ENCODE measurements at places on chromosomes 2 and 18.
A peak's percentile ranks its signal among the peaks of the same experiment; 100 is the strongest.

- peak; percentile 74 for DNase-seq
Measured at GRCh38 chr2:205714058-205714776, 31.9 kb downstream of the NRP2 start.

DNA sequence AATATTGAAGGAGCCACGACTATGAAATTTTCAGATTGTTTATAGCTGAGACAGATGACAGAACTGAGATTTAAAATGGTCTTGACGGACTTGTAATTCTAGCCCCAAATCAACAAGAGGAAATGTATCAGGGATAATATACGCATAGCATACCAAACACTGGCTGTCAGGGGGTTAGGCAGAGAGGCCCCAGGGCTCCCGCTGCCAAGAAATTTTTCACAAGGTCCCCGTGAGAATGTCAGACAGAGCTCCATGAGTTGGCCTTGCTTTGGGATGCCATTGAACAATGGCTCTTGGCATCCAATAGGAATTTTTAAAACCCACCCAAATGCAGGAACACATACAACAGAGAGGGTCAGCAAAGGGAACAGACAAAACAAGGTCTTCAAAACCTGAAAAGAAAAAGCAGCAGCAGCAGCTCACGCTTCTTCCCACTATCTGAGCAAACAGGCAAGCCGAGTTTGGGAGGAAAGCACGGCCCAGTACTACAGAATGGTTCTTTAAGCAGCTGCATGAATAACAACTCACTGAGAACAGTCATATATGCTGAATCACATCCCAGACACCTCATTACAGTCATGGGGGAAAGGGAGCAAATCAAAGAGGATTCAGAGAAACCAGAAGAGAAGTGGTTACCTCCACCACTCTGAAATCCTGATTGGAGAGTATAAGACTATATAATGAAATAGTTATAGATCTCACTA, 445.6 kb downstream of the RND3 start:
- DNase-seq, result no peak

DNA sequence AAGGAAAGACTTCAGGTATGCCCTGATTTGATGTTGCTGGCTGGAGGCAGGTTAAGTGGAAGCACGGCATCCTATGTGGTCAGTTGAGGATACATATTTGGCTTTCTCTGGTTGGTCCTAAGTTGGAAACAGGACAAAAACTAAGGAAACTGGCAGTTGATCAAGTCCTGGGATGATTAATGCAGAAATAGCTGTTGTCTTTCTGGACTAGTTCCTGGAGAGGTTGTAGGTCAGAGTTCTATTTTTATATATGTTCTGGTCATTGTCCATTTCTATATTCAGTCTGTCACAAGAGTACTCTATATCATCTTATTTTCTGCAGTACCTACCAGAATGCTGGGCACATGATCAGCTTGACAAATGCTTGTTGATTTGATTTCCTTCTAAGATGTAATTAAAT, 4.0 kb upstream of the SLC35F5 start:
- DNase-seq, result peak; percentile 42

DNA sequence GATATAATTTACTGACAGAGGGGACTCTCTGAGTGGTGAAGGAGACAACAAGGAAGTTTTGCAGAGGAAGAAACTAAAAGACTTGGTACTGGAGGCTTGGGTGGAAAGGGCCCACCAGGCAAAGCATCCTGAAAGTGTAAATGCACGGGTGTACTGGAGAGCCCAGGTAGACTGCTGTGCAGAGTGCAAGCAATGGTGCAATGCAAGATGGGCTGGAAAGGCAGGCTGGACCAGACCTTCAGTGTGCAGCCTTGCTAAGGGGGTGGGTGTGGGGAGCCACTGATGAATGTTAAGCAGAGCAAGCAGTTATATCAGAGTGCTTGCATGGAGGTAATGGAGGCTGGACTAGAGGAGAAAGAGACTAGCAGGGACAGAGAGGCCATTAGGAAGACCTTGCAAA, 10.7 kb downstream of the C2orf74 start:
- DNase-seq, result no peak

DNA sequence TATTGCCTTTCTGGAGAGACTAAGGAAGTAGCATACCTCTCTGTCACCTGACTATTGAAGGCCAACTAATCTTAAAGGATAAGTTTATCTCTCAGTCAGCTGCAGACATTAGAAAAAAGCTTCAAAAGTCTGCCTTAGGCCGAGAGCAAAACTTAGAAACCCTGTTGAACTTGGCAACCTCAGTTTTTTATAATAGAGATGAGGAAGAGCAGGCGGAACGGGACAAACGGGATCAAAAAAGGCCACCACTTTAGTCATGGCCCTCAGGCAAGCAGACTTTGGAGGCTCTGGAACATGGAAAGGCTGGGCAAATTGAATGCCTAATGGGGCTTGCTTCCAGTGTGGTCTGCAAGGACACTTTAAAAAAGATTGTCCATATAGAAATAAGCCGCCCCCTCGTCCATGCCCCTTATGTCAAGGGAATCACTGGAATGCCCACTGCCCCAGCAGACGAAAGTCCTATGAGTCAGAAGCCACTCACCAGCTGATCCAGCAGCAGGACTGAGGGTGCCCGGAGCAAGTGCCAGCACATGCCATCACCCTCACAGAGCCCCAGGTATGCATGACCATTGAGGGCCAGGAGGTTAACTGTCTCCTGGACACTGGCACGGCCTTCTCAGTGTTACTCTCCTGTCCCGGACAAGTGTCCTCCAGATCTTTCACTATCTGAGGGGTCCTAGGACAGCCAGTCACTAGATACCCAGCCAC, 61.5 kb upstream of the FAM98A start:
- no peak for DNase-seq

- DNase-seq, result no peak
Measured at GRCh38 chr2:223081789-223082188, 29.8 kb downstream of the KCNE4 start.

All from fibroblast of villous mesenchyme (primary cell).